ENCODE measurements at places on chromosomes 1 and 21. TPM values are rescaled to one million over a fixed set of nuclear protein-coding genes. Genes with fewer than 3 reads are reported as not detected.
A peak's percentile ranks its signal among the peaks of the same experiment; 100 is the strongest.

- no peak for DNase-seq
Observed at GRCh38 chr1:218948446-218948845, 225.2 kb upstream of the LYPLAL1 start.

GJA8 gene
- polyA plus RNA-seq = not detected

GRCh38 chr1:18868801-18869424 is 9.5 kb upstream of the TAS1R2 start:
- DNase-seq = no peak

DNA sequence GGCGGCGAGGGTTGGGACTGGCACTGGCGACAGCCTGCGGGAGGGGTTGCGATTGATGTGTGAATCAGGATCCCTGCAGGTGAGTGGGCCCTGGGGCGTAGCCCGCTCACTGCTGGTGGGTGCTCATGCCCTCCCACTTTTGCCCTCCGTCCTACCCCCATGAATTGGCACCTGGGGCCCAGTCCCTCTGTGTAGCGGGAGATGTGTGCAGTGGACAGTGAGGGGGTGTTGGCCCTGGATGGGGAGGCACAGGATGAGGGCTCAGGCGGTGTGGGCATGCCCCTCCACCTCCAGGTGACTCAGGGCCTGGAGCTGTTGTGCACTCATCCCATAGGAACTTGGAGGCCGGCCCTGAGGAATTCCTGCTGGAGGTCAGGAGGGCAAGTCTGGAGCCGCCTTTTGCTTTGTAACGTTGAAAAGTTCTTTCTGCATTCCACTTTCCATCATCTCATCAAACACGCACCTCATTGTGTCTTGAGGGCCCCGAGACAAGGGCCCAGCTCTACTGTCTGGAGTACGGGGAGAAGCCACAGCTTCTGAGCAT is 3.0 kb downstream of the PEAR1 start:
- DNase-seq = no peak

- DNase-seq = no peak
Observed at GRCh38 chr1:221149111-221149510, 269.9 kb downstream of the HLX start.

SERTAD4 gene
- polyA plus RNA-seq = 2.2 TPM

DNA sequence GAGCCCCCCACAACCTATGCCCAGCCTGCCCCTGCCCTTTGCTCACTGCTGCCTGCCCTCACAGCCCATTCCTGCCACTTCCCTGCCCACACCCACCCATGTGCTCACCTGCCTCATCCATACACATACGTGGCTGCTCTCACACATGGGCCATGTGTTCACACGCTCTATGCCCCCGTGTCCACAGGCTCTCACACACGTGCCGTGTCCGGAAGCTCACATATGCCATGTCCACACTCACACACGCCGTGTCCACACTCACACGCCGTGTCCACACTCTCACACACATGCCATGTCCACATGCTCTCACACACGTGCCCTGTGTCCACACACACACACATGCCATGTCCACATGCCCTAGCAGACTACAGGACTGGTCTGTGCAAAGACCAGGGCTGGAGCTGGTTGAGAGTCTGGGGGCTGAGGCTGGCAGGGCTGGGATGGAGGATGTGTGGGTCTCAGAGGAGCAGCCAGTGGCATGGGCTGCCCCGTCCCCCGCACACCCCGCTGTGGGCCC is 583 bp upstream of the RNF223 start:
- no peak for DNase-seq

DNA sequence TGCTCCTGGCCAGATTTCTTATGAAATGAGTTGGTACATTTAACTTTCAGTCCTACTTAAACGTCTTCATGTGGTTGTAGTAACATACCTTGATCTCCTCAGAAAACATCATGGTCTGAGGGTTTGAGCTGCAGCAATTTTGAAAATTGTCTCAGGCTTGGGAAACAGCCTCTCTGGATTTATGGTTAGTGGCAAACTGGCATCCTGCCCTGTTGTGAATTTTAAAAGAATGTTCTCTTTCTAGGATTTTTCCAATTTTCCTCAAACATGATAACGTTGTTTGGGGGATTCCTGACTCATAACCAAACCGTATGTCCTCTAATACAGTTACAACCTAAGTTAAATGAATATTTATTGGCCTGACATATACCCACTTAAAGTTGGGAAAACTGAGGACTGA is 624.4 kb downstream of the LMO4 start:
- no peak for DNase-seq

- DNase-seq = no peak
Observed at GRCh38 chr1:55767171-55767570, 552.0 kb upstream of the USP24 start.

DNA sequence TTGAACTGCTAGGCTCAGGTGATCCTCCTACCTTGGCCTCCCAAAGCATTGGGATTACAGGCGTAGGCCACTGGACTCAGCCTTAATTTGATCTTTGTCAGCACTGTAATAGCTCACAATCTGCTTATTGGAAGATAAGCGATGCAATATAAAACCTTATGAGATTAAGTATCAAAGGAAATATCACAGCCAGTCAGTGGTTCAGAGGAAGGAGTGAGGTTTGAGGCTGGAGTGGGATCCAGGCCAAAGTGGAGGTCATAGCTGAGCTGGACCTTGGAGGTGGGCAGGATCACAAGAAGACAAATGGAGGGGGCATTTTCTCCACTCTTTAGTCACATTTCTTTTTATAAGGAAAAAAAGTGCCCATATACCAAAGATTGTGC is 228.5 kb downstream of the RHOU start:
- no peak for DNase-seq

LIPI gene
- 0.21 TPM for polyA plus RNA-seq

DNA sequence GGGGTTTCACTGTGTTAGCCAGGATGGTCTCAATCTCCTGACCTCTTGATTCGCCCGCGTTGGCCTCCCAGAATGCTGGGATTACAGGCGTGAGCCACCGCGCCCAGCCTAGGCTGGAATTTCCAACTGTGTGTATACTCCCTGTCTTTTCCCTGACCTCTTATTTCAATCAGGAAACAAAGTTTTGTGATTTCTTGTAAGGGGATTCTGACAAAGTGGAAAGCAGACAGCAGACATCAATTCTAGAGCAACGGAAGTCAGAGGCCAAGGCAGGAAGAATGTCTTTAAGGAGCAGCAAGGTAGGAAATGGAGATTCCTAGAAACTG is 36.0 kb upstream of the SLC44A3 start:
- DNase-seq = no peak

GRCh38 chr1:211324992-211325775 is 1.4 kb upstream of the TRAF5 start:
- DNase-seq = no peak

DNA sequence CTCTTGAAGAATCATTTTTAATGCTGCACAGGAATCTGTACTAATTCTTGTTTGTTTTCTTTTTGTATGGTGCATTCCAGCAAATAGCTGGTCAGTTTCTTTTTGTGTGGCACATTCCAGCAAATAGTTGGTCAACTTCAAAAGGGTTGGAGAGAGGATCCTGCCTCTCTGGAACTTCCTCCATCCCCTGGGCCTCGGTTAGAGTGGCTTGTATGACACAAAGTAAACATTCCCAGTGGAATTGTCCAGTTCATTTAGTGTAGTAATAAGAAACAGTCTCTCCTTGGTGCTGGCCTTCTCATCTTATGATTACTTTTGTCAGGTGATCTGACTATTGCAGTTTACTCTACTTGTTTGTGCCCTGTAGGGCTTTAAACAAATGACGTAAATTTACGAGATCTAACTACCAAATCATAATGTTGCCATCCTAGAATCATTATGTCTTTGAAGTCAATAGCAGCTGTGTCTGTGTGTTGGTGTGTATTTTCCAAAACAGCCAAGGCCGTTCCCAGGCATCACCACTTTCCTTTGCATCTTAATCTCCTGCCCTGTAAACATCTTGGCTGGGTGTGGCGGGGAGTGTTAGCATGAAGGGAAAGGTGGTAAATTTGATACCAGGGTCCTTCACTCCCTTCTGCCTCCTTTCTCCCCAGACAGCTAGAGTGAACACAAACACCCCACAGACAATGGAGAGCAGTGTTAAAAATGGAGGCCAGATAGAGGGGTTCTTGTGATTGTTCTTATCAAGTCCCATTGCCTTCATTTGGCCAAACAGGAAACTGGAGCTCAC is 77.9 kb downstream of the CDC7 start:
- no peak for DNase-seq

DNA sequence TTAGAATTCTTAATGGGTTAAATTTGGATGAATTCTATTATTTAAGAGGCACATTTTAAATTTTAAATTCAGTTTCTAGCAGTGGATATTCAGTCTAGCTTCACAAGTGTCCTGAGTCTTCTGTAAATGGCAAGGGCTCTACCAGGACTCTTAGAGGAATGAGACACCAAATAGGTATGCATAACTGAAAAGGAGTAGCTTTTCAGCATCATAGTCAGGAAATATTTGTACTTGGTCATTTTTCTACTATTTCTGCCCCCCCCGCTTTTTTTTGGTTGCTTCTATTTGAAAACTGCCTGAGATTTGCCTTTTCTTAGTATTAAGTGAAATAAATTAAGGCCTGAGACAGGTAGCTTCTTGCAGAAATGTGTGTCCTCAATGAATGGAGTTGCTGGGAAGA is 80.2 kb downstream of the MAST2 start:
- DNase-seq = no peak

DNA sequence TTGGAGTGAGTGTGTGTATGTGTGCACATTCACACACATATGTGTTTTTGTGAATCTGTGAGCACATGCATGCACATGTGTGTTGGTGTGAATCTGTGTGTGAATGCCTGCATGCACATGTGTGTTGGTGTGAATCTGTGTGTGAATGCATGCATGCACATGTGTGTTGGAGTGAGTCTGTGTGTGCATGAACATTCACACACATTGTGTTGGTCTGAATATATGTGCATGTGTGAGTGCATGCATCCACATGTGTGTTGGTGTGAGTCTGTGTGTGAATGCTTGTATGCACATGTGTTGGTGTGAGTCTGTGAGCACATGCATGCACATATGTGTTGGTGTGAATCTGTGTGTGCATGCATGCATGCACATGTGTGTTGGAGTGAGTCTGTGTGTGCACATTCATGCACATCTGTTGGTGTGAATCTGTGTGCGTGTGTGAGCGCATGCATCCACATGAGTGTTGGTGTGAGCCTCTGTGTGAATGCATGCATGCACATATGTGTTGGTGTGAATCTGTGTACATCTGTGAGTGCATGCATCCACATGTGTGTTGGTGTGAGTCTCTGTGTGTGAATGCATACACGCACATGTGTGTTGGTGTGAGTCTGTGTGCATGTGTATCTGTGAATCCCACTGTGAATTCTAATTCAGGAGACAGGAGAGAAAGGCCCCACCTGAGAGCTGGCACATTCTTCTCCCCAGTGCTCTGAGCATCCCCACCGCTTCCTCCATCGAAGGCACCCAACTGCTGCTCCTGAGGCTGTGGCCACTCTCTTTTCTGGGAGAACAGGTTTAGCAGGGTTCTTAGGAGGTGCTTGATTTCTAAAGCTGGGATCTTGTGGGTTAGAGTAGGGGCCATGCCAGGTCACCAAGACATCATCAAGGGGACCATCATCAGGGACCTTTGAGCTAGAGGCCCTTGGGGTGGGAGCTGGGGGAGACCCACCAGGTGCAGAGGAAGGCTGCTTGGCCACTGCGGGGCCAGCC is 117.5 kb upstream of the ARHGEF16 start:
- no peak for DNase-seq

GRCh38 chr1:205669341-205670149 is 10.8 kb downstream of the SLC45A3 start:
- DNase-seq = no peak

DNA sequence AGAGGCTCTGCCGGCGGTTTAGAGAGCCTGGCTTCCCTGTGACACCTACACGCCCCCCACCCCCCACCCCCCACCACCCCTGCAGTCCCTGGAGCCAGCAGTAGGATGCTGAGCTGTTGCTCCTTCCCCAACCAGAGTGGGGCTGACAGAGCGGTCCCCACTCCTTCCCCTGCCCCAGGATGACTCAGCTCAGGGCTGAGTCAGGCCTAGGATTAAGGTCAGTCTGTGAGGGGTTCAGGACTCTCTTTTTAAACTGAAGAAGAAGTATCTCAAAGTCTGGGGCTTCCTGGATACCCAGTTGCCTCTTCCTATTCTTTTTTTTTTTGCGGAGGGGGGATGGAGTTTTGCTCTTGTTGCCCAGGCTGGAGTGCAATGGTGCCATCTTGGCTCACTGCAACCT is 19.1 kb downstream of the DMBX1 start:
- DNase-seq = no peak

GRCh38 chr1:48697066-48697707 is 79.5 kb downstream of the BEND5 start:
- no peak for DNase-seq

- no peak for DNase-seq
Observed at GRCh38 chr1:224859651-224860050, 69.8 kb upstream of the DNAH14 start.

DNA sequence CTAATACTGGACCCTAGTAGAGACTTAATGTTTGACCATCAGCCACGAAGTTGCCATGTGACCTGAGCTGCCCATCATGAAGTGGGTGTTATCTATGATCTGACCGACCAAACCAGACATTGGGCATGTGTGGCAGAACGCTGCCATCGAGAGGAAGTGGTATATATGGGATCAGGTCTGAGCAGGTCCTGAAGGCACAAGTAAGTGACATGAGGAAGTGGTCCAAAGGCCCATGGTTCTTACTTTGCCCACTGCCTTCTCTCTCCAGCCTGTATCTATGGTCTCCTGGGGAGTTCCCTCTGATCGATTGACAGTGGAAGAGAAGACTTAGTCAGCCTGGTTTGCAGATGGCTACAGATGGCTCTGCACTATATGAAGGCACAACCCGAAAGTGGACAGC is 7.9 kb downstream of the SPSB1 start:
- no peak for DNase-seq

KIF17 gene
- 1.2 TPM for polyA plus RNA-seq

- peak; percentile 22 for DNase-seq
Observed at GRCh38 chr1:20551945-20552727, at the start of gene FAM43B. Gene FAM43B, plus strand, starts transcription at chr1:20552573. Its CDS starts 401 bp downstream, at chr1:20552974.

GRCh38 chr1:245807306-245807705 is 652.5 kb downstream of the KIF26B start:
- no peak for DNase-seq

RNF2 gene
- 22.3 TPM for polyA plus RNA-seq

DNA sequence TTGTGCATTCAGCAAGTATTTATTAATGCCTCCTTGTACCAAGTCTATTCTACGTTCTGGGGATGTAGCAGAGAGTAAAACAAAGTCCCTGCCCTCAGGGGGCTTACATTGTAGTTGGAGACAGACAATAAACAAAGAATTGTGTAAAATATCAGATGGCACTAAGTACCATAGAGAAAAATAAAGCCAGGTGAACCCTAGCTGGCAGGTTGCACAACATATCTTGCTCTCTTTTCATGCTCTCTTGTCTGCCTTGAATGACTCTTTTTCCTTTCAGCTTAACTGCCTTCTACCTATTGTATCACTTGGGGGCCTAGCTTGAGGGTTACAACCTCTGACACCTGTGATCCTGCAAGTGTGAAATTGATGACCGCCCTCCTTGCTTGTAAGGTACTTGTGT is 20.7 kb upstream of the FASLG start:
- DNase-seq = no peak

KLHDC7A gene
- 4.0 TPM for polyA plus RNA-seq

MROH9 gene
- polyA plus RNA-seq = not detected

GRCh38 chr1:1013922-1014648 is 788 bp downstream of the ISG15 start:
- no peak for DNase-seq

- no peak for DNase-seq
Observed at GRCh38 chr1:181062836-181063428, 25.6 kb upstream of the IER5 start.

- DNase-seq = peak; percentile 3
Observed at GRCh38 chr1:218164930-218165700, 120.0 kb upstream of the RRP15 start.

LCE3D gene
- not detected for polyA plus RNA-seq

HES2 gene
- polyA plus RNA-seq = 0.75 TPM

All from large intestine (tissue), 12 donors.